ENCODE measurements at places on chromosomes 2 and 18.

GRCh38 chr2:37377187-37377532, 32.7 kb downstream of the QPCT start:
- peak; percentile 66 for DNase-seq

- no peak for DNase-seq
These were observed 93.2 kb upstream of the CCDC150 start for GRCh38 chr2:196546151-196546919.

GRCh38 chr18:77038182-77038858, 94.3 kb downstream of the MBP start:
- DNase-seq = no peak

DNA sequence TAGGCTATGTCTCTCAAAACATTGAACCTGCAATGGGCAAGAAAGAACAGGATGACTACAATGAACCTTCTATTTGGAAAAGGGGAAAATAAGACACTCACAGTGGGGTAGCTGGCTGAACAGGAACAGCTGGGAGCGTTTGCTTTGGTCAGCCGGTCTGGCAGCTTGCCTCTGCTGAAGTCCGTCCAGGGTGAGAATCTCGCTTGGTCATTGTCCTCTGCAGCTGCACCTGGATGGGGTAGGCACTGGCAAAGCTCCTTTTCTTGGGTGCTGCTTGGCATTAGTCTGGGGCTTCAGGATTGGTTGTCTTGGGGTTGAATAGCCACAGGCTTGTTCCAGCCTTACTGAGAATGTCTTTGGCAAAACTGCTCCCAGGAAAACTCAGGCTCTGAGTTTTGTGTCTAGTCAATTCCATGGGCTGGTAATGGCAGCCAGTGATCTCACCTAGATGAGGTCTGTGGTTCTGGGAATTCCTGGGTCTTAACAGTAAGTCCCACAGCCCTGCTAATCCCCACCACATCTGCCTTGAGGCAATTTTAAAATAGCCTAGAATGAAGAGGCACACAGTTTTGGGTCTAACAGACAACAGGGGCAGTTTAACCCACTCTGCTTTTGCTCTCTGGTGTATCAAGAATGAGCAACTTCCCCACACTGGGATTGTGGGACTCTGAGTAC, 13.4 kb downstream of the NEDD4L start:
- no peak for DNase-seq

- no peak for DNase-seq
These were observed 259.8 kb upstream of the CCDC68 start for GRCh38 chr18:55219059-55219458.

DNA sequence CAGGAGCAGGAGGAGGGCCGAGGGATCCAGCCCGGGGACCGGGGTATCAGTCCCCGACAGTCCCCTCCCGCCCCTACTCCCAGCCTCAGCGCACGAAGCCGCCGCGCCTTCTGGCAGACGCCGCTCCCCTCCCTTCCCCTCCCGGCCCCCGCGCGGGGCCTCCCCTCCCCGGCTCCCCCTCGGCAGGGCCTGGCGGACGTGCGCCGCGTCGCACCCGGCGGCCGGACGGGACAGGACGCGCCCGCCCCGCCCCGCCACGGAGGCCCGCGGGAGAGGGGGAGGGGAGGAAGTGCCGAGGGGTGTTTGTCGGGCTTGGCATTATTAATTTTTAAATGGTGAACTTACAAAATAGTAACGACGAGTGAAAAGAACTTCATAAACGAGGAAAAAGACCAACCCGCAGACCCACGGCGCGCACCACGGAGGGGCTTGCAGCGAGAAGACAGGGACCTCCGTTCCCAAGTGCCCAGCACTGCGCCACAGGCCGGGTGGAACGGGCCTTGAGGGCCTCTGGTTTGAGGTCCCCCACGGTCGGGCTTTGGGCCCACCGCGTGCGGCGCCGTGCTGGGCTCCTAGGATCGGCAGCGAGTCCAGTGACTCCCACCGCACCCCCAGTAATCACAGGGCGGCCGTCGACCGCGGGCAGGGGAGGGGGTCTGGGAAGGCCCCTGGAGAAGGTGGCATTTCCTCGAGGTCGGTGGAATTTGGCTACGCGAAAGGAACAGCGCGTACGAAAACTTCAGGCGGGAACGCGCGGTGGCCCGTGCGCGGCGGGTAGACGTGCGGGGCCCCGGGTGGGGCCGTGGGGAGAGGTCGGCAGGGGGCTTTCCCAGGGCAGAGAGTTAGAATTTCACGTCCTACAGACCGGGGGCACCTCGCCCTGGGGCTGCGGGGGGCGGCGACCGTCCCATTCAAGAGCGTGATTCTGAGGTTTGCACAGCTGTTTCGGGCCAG, 954 bp upstream of the CTDSP1 start:
- peak; percentile 45 for DNase-seq

DNA sequence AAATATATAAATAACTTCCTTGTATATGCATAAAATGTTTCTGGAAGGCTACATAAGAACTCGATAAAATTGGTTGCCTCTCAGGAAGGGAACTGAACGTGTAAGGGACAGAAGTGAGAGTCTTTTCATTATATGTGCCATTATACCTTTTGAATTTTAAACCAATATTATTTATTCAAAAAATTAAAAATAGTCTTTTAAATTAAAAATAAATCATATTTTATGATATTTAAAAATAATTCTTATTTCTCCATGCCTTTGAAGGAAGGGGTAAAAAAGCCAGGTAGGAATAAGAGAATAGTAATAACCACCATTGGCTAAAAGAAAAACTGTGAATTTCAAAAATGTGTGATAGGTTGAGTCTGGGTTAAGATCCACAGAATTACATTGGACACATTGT, 45.7 kb upstream of the C2orf74 start:
- no peak for DNase-seq

DNA sequence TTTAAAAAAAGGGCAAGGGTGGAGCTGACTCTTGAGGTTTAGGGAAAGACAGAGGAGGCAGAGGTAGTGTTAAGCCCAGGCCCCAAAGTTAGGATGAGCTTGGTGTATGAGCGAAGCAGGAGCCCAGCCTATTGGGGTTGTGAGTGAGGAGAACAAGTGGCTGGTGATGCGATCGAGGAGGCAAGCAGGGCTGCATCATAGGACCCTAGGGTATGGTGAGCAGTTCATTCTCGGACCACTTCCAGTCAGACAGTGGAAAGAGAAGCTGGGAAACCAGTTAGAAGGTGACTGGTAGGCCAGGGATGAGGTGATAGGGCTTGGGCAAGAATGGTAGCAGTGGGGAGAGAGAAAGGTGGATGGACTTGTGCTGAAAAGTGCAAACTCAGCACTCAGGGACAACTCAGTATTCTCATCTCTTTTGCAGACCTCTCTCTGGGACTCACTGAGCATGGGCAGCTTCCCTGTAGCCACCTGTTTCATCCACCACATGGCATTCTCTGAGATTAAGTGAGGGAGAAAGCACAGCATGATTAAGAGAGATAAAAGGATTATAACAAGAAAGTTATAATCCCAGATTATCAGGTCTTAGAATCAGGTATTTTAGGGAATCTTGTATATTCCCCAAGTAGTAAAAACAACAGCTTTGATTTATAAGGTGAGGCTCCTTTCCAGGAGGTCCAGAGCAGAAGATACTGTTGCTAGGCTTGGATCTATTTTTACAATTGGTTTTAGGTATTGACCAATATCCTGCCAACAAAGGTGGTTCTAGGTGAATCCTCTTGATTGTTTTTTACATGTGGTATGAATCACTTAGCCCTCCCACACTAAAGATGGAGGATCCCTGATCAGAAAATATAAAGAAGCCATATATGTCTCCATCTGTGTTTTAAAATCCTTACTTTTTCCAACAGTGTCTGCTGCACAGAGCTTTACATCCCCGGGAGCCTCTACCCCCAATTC, 38.3 kb downstream of the XRCC5 start:
- DNase-seq = no peak

GRCh38 chr2:119283873-119284331, 60.3 kb downstream of the STEAP3 start:
- peak; percentile 80 for DNase-seq

GRCh38 chr2:219252900-219253752, at the start of gene TUBA4B:
Gene TUBA4B (plus strand): TSS chr2:219253243. CDS start chr2:219253408, 165 bp downstream.
- DNase-seq = peak; percentile 50

DNA sequence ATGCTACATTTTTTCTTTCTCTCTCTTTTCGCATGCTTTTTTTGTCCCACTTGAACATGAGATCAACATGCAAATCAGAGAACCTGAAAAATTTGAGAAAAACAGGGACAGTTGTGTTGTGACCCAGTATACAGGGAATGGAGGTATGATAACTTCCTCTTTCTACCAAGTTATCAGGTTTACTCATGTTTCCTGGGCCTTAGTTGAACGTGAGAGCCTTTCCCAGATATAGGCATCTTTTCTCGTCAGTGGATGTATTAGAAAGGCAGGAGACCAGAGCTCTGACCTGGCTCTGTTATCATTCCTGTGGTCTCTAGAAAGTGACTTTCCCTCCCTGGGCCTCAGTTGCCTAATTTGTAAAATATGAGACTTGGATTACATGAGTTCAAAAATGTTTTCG, 30.1 kb upstream of the FAM117B start:
- peak; percentile 38 for DNase-seq

GRCh38 chr2:142757111-142757510, 120.4 kb upstream of the KYNU start:
- no peak for DNase-seq

- DNase-seq = no peak
These were observed 289.2 kb downstream of the ZNF521 start for GRCh38 chr18:25062720-25063119.

DNA sequence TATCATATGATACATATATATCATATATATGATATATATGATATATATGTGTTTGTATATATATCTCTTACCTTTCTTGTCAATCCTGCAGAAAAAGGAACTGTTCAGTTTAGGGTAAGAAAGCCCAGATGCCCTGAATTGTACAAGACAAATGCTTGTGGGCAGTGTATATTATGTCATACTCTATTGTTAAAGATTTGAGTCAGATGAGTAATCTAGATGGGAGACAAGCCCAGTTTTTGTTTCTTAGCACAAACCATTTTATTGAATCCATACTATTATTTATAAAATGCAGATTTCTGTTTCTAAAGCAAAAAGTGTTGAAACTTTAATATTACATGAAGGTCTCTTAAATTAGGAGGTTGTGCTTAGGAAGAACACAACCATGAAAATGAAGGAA, 90.6 kb downstream of the VRK2 start:
- DNase-seq = peak; percentile 68

DNA sequence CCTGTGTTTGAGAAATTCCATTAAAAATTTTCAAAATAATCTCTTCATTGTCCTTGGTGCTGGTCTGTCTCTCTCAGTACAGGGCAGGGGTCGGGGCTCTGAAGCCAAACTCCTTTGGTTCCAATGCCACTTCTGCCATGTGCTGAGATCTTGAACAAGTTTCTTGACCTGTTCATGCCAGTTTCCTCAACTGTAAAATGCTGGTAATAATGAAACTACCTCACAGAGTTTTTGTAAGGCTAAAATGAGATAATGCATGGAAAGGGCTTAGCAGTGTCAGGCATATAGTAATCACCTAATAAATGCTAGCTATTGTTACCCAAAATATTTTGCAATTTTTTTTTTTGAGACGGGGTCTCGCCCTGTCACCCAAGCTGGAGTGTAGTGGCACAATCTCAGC, 16.9 kb upstream of the MREG start:
- DNase-seq = no peak

DNA sequence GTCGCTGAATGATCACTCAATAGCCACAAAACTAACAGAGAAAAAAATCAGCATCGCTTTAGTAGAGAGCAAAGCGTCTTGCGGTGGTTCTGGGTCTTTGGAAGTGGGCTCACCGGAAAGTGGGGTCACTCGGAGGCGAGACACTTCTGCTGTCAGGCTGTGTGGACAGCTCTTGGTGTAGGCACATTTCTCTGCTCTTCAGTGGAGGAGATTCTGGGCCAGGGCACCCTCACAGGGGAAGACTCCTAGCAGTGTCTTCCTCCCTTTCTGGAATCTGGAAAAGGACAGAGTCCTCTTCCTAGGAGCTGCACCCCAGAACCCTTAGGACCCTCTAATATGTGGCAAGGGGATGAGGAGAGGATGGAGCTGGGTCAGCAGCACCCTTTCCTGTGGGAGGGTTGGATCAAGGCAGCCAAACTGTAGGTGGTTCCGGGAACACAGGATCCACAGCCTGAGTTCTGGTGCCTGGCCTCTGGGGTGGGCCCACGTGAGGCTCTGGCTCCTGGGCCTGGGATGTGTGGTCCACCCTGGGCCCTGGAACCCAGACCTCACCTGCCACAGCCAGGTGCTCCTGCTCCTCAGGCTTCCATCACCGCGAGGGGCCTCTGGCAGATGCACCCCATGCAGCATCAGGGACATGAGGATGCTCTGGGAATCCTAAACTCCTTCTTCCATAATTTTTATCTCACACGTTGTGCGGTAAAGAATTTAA, 25.1 kb downstream of the GPR35 start:
- no peak for DNase-seq

- DNase-seq = peak; percentile 42
These were observed 68.8 kb upstream of the SMAD7 start for GRCh38 chr18:49019446-49020045.

DNA sequence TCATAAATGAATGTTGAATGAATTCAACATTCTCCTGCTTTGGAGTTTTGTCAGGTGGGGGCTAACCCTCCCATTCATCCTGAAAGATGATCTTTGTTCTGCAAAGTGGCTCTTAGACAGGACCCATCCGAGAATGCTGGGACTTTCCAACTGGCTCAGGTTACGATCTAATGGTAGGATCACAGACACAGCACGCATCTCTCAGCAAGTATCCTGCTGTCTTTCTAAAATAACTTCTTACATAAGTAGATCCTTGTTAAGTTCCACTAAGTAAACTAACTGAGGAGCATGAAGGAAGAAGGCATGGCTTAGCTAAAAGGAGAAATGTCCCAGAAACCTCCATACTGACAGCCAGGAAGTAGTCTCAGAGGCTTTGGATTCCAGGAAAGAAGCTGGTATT, 23.7 kb downstream of the CYP27A1 start:
- DNase-seq = peak; percentile 80

DNA sequence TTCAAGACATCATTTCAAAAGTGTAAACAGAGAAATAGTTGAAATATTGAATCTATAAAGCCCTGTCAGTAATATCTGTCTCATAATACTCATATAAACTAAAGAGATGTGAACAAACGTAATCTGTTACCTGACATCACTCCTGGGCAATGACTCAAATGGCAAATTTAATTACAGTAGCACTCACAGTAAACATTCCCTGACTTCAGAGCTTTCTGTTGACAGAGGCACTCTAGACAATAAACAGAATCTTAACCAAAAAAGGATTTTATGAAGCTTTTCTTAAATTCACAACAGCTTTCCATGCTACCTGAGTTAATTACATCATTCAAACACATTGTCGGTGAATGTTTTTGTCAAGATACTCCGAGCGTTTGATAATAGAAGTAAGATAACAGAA, 128.1 kb upstream of the PDE1A start:
- no peak for DNase-seq

DNA sequence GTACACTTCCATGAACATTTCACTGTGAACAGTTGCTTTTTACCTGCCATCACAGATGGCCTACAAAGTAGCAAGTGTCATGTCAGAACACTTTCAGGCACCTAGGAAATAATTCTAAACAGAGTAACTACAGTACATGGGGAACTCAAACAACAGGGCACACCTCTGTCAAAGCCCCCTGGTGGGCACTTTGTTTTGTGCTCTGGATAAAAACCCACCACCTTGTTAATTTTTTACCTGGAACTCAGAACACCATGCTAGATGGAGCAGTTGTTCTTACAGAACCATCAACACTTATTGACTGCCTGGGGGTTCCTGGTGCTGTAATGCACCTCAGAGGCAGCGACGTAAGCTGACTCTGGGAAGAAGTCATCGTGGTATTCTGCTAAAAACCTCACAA, 2.3 kb downstream of the MSL3B start:
- no peak for DNase-seq

GRCh38 chr2:149544692-149545091, 42.9 kb downstream of the MMADHC start:
- DNase-seq = no peak

Measured in IMR-90 (cell line).